ENCODE measurements at places on chromosomes 1 and 21.

DNA sequence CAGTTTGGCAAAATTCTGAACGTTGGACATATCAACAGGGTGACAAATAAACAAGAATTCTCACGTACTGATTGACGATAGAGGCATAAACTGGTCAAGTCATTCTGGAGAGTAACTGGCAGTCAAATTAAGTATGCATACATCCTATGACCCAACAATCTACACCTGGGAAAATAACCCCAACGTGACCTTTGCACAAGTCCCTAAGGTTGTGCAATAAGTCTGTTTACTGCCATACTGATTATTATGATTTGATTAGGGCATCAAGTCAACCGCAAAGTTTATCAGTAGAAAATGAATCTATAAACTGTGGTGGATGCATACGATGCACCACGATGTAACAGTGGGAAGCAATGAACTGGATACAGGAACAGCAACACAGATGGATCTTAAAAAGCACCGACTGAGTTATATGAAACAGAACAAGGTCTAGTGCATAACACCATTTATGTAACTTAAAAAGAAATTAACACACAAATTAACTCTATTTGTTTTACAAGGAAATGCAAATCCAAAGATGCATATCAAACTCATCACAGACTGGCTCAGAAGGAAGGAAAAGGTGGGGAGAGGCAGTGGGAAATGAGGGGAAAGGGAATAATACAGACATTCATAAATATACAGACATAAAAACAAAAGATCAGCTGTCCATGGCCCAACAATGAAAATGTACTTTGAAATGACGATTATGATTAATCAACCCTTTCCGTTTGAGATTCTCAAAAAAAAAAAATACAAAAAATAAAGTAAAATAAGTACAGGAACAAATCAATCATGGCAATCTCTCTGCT is 41.0 kb upstream of the SEC16B start:
- DNase-seq: no peak

- DNase-seq: no peak
Measured at GRCh38 chr1:35215346-35215745, 22.4 kb upstream of the SFPQ start.

DNA sequence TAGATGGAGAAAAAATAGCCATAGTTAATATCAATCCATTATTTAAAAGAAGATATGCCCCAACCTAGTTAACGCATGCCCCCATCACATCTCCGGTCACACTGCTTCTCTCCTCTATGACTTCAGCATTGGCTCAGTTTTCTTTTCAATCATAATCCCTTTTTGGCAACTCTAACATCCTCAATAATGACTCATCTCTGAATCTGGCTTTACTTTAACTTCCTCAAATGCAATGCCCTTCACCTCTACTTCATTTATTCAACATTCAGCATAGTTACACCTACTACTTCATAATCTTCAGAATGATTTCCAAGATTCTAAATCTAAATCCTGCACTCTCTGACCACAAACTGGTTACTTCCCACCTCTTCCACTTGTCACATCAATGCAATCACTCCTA is 417.3 kb downstream of the USH2A start:
- DNase-seq: no peak

DNA sequence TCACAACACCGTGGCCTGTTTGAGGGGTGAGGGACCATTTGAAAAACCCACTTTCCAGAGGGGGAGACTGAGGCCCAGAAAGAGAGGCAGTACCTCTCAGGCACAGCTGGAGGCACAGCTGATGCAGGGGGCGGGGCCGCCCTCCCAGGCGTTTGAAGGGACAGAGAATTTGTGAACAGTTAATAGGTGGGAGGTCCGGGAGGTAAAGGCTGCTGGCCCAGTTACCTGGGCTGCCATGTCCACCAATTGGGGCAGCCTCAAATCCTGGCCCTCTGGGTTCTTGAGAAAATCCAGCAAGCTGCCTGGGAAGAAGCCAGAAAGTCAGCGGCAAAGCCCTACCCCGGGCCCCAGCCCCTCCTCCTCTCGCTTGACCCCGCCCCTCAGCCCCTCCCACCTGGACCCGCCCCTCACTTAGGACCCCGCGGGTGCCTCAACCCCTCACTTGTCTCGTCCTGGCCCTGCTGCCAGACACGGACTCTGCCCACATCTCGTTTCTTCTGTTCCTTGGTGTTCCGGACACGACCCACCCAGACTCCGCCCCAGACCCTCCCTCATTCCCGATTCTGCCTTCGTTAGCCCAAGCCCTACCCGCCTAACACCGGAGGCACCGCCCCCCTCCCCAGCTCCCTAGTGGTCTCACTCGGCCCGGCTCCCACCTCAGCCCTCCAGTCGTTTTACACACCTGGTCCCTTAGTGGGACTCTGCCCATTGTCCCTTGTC is 10.8 kb upstream of the AHDC1 start:
- DNase-seq: no peak

GRCh38 chr1:210298936-210299335 is 29.8 kb upstream of the HHAT start:
- DNase-seq: no peak

DNA sequence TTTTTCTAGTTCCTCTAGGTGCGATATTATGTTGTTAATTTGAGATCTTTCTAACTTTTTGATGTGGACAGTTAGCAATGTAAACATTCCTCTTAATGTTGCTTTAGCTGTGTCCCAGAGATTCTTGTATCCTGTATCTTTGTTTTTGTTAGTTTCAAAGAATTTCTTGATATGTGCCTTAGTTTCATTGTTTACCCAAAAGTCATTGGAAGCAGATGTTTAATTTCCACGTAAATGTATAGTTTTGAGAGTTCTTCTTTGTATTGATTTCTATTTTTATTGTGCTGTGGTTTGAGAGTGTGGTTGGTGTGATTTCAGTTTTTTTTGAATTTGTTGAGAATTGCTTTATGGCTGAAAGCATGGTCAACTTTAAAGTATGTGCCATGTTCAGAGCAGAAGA is 319.4 kb downstream of the PTBP2 start:
- DNase-seq: no peak

DNA sequence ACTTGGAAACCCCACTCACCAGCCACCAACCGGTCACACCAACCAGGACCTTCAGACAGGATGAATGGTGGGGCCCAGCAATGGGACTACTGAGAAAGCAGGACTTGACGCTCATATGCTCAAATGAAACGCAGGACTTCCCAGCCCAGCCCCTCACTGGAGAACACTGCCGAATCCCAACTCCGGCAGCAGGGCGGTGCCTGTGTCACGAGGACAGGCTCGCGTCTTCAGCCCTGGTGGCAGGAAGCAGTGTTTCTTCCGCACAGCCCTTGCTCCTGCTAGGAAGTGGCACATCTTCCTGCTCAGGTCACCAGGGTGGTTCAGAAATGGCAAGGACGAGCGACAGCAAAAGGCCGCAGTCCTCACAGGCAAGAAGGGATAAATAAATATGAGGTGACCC is 38.9 kb downstream of the CD58 start:
- no peak for DNase-seq

DNA sequence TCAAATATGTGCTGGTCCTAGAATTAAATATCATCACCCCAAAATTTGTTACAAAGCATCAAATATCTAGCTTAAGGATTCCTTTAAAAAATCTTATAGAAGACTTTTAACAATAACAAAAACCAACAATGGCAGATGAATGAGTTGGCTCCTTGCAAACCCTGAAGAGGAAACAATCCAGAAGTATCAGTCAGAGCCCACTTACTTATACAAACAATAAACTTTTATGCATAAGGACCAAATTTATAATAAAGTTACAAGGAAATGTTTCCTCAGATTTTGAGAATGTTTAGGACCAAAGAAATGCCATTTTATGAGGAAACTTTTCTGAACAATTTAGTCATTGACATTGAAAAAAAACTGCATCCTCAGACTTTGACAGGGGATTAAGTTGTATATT is 52.7 kb downstream of the LPAR3 start:
- DNase-seq: no peak

DNA sequence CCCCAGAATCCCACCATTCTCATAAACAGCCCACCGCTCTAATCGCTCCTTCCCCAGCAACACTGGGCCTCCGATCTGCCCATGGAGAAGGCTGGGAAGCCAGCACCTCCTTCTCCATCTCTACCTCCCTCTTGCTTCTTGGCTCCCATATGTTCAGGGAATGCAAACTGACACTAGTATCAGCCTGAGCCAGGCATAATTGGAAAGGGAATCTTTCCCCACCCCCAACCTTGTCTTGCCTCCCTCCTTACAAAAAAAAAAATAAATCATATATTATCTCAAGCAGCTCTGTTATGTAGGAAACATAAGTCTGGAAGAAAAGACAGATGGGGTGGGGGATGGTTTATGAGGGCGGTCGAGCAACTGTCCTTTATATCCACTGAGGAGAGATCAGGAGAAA is 127.2 kb downstream of the NAV1 start:
- no peak for DNase-seq
